GM06990 (cell line): ENCODE measurements at places on chromosomes 3 and 15.
A peak's percentile ranks its signal among the peaks of the same experiment; 100 is the strongest.

DNA sequence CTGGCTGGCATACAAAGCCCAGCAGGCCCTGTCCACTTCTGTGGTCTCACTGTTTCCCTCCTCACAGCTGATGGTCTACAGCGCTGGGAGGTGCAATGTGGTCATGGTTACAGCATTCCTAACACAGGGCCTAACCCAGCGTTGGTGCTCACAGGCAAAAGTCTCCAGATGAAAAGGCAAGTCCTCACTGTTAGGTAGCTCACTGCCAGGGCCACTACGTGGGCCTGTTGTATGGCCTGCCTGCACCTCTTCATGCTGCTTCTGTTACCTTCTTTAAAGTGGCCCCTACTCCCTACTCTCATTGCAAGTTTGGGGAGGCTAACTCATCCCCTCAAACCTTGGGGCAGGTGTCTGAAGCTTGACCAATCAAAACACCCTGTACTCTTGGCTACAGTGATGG is 31.3 kb downstream of the CCDC13 start:
- no peak for DNase-seq

GRCh38 chr15:68786753-68787152 is 33.9 kb downstream of the ANP32A start:
- no peak for DNase-seq

DNA sequence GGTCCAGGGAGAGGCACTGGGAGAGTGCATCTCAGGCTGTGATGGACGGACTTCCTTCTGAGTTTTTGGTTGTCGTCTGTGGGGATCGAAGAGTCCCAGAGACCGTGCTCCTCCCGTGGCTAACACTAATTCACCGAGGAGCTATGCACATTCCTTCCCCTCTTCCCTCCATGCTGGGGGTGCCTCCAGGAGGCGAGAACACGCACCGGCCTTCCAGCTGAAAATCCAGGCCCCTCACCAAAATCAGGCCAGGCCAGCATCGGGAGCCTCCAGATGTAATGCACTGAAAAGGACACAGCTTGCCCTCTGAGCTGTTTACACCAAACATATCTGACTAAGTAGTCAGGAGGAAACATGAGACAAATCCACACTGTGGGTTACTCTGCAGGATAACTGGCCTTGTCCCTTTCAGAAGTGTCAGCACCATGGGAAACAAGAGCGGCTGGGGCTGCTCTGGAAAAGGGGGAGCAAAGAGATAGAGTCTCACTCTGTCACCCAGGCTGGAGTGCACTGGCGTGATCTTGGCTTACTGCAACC is 5.5 kb downstream of the RNU5B-1 start:
- DNase-seq, result no peak

DNA sequence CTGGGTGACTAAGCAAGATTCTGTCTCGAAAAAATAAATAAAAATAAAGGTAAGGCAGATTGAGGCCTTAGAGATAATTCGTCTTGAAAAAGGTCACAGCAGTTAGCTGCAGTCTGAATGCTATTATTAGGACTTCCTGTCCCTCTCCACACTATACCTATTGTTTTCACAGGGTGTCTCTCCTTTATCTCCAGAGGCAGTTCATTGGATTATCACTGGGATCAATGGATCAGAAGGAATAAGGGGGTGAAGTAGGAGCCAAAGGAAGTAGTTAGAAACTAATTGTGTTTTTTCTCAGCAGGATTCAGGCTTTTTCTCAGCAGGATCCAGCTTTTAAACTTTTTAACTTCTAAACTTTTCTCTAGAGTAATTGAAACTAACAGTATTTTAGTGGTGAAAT is 326.9 kb downstream of the IL5RA start:
- no peak for DNase-seq

- DNase-seq, result no peak
Observed at GRCh38 chr15:83873966-83874365, 220.0 kb downstream of the ADAMTSL3 start.

- DNase-seq, result no peak
Observed at GRCh38 chr3:52196977-52197376, 983 bp upstream of the ALAS1 start.

DNA sequence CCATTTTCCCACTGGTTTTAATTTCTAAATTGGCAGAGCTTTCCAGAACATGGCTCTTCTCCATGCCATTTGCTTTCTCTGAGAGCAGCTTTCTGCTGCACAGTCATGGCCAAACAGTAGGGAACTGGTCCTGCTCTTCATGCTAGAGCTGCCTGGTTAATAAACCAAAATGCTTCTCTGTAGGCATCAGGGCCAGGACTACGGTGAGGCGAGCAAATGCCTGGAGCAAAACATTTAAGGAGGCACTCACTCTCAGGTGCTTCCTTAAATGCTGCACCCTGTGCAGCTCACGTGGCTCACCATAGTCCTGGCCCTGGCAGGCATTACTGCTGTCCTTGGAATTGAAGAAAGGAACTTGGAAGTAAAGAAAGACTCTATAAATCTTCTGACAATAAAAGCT is 48.5 kb upstream of the PPP2R3A start:
- no peak for DNase-seq

- peak; percentile 14 for DNase-seq
Observed at GRCh38 chr3:34150992-34151391, 352.6 kb downstream of the PDCD6IP start.

- peak; percentile 49 for DNase-seq
Observed at GRCh38 chr15:85475317-85475701, 94.9 kb downstream of the AKAP13 start.

GRCh38 chr3:13495351-13495813 is 15.3 kb downstream of the HDAC11 start:
- no peak for DNase-seq

DNA sequence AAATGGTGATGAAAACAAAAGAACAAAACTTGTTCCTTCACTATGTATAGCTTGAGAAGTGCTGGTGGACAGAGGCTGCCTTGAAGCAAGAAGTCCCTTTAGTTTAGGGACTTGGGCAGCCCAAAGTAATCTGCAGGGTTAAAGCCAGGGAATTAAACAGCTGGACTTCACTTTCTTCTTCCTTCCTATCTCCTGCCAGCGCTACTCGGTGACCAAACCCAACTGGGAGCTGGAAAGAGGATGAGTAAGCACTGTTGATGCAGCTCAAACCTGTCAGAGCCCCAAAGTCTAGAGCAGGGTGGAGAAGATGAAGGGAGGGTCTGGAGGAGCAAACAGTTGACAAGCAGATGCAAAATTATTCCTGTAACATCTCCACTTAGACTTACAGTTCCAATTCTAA is 73.1 kb upstream of the FBN1 start:
- DNase-seq, result no peak

- no peak for DNase-seq
Observed at GRCh38 chr3:46417841-46418611, 11.0 kb downstream of the CCRL2 start.

DNA sequence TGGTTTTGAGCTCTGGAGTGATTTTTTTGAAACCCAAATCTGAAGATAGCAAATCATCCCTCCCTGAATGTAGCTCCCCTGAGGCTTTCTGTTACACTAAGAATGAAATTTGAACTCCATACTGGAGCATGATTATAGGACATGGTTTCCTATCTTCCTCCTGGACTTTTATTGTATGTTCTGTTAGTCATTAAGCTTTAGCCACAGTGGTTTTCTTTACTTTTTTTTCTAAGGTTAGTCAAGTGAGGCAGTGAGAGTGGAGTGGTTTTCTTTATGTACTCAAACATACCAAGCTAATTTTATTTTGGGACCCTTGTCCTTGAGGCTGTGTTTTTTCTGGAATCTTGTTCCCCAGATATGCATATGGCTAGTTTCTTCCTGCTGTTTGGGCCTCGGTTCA is 55.2 kb upstream of the FRMD4B start:
- DNase-seq, result no peak

DNA sequence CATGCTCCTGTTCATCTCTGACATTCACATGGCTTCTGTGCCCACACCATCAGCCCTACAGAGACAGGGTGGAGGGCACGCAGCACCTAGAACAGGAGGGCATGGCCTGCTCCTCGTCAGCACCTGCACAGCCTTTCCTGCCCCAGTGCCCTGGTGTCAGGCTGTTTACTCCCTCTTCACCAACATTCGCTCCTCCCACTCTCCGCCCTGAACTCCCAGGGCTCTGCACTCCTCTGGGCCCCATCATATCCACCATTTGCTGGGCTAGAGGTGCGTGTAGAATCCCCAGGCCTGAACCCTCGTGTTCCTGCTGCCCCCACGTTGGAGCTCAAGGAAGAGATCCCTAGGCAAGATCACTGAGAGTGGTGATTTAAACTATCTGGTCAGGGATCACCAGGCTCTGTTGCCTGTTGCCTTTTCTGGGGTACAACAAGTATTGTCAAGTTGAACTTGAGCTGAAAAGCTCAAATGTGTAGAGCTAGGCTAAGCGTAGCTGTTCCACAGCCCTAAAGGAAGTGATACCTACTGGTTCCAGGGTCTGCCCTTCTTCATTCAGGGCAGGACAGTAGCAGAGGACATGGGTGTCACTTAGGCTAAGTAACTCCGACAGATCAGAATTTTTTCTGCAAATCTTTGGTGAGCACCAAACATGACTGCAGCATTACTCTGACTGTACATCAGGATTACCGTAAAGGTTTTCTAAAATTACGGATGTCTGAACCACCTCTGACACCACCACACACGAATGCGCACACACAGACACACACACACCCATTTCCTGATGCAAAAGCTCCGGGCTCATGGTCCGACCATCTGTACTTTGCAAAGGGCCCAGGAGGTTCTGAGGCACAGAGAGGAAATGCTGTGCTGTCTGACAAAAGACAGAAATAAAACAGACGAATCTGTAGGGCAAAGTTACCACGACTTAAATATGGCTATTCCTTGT is 43.7 kb upstream of the GNB5 start:
- peak; percentile 54 for DNase-seq

DNA sequence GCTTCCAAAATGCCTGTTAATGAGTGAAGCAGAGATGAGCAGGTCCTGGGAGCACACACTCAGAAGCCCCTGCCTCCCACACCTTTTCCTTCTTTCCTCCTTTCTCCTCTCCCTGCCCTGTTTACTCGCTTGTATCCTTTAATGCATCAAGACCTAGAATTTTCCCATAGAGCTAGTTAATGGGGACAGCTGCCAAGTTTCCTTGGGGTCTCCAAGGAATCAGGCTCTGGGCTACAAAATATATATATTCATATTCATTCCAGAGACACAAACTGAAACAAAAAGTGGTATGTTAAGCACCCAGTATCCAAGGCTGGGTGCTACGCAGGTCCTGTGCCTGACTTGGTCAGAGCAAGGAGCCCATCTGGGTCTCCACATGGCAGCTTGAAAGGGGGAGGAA is 235.6 kb downstream of the MYRIP start:
- no peak for DNase-seq

DNA sequence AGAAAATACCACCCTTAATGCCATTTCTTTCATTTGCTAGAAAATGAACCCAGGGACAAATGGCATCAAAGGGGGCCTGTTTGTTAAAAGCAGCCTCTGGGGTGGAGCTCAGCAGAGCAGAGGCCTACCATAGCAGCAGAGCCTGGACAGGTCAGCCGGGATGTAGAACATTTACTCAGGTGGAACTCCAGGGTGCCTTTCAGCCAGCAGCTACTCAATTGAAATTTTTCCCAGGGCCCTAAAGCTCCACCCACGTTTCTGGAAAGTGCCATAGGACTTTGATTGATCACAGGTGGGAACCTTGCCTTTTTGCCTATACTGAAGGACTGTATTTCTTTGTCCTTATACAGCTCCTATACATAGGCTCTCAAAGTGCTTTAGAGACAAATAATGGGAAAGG is 74.5 kb upstream of the C15orf61 start:
- no peak for DNase-seq

GRCh38 chr3:53161820-53162671 is 1.0 kb downstream of the PRKCD start:
- DNase-seq, result peak; percentile 54

- DNase-seq, result no peak
Observed at GRCh38 chr3:185423178-185423577, 60.2 kb downstream of the MAP3K13 start.

DNA sequence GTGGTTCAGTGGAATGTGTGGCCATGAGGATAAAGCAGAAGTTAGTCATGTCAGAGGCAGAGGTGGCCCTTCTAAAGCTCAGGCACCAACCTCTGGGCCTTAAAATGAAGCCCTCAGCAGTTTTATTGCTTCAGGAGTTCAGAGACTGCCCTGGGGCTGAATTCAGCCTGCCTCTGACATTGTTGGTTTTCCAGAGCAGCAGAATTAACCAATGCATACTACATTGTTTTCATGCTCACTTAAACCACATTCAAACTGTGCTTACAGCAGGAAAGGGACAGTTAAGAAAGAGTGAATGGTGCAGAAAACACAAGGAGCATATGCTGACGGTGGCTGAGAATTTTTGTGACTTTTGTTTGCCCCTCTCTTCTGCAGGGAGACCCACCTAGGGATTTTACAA is 320.2 kb downstream of the CHST2 start:
- DNase-seq, result no peak

- DNase-seq, result no peak
Observed at GRCh38 chr15:88701561-88702095, 62.8 kb downstream of the ISG20 start.

GRCh38 chr15:47954196-47954595 is 166.6 kb upstream of the SLC24A5 start:
- no peak for DNase-seq

- DNase-seq, result no peak
Observed at GRCh38 chr3:36991923-36992805, 767 bp downstream of the EPM2AIP1 start.

DNA sequence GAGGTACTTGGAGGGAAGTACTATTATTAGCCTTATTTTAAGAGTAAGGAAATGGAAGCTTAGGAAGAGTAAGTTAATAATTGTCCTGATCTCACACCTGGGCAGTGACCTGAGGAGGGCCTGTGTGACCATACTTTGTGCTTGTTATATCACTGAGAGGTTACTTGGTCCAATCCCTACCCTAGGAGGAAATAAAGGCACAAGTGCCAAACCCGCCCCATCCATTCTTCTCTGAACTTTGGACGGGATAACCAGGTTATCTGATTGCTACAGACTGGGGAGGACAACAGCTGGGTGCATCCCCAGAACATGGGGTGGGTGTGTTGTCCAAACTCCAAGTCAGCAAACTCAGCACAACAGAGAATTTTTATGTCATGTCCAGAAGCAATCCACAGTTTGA is 77.7 kb upstream of the NR2E3 start:
- no peak for DNase-seq

DNA sequence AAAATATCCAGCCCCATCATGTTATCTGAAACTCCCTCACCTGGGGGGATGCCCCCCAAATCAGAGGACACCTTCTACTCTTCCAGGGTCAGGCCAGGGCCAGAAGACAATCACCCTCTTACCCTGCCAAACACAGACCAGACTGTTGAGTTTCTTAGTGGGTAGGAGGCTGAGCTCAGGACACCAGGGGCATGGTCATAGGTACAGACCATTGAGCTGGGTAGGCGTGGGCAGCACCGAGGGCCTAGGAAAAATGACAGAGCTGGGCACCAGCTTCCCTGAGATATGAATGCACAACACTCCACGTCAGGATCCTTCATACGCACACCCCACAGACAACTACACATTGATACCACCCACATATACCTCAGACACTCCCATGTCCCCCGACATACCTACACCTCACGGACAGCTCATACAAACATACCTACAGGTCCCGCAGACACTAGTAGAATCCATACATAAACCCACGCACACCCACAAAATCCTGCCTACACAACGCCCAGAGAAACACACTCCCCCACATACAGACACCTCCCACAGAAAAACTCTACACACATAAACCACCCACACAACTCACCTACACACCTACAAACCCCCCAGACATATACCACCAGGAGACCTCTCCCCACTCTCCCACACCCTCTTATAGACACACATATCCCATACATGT is 11.8 kb downstream of the AP3B2 start:
- no peak for DNase-seq
